ENCODE measurements at places on chromosomes 11 and 22.

- no peak for DNase-seq
These were observed 87.0 kb downstream of the MORC2 start for GRCh38 chr22:30881361-30882183.

- DNase-seq = no peak
These were observed 115.7 kb downstream of the NTM start for GRCh38 chr11:131486100-131486499.

GRCh38 chr11:6248248-6248647 is 9.4 kb downstream of the CNGA4 start:
- peak; percentile 88 for DNase-seq

DNA sequence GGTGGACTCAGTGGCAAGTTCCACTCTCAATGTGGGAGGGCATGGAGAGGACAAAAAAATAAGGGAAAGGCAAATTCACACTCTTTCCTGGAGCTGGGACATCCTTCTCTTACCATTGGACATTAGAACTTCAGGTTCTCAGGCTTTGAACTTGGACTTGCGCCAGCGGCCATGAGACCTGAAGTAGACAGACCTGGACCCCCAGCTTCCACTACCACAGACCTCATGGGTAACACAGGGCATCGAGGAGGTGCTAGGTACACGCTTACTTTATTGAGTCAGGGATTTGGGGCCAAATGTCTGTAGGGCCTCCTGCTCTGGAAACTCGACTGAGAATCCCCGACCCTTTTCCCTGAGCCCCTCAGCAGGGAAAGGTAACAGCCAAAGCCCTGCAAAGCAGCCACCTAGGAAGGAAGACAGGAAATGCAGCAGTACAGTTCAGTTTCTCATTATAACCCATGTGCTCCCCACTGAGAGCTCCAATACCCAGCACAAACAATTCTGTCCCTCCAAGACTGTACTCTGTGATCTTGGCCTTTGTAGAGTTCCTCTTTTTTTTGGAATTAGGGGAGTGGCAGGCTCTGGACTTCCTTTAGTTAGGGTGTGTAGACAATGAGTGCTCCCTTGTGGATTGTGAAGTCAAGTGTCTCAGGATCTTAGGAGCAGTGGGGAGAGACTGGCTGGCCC is 5.7 kb downstream of the CHRNA10 start:
- no peak for DNase-seq

DNA sequence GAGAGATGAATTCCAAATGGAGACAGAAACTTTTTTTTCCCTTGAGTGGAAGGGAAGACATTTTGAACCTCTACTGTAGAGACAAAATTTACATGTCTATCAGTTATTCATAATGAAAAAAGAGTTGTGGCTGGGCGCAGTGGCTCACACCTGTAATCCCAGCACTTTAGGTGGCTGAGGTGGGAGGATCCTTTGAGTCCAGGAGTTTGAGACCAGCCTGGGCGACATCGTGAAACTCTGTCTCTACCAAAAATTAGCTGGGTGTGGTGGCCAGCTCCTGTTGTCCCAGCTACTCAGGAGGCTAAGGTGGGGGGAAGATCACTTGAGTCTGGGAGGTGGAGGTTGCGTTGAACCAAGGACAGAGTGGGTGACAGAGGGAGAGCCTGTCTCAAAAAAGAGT is 4.1 kb downstream of the EED start:
- DNase-seq = no peak

DNA sequence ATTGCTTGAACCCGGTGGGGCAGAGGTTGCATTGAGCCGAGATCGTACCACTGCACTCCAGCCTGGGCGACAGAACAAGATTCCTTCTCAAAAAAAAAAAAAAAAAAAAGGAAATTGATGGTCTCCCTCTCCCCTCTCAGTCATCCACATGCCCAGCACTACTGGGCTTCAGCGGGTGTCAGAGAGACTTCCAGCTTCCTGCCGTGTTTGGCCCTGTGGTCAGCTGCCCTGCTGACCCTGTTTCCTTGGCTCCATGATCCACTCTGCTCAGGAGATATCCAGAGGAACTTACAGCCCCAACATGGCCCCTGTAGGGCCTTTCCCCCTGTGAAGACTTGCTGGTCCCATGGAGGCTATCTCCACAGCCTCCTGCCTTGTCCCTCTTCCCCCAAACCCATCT is 6.1 kb upstream of the PNPLA3 start:
- DNase-seq = no peak

DNA sequence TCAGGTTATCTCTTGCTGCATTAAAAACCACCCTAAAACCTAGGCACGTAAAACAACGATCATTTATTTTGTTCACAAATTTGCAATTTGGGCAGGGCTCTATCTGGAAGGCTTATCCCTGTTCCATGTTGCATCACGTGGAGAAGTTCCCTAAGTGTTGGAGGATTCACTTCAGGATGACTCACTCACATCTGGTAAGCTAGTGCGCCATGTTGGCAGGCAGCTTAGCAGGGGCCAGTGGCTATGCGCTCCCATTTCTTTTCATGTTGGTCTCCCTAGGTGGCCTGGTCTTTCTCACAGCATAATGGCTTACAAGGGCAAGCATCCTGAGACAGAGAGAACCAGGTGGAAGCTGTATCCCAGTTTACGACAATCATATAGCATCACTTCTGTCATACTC is 226.8 kb downstream of the BLID start:
- DNase-seq = no peak

DNA sequence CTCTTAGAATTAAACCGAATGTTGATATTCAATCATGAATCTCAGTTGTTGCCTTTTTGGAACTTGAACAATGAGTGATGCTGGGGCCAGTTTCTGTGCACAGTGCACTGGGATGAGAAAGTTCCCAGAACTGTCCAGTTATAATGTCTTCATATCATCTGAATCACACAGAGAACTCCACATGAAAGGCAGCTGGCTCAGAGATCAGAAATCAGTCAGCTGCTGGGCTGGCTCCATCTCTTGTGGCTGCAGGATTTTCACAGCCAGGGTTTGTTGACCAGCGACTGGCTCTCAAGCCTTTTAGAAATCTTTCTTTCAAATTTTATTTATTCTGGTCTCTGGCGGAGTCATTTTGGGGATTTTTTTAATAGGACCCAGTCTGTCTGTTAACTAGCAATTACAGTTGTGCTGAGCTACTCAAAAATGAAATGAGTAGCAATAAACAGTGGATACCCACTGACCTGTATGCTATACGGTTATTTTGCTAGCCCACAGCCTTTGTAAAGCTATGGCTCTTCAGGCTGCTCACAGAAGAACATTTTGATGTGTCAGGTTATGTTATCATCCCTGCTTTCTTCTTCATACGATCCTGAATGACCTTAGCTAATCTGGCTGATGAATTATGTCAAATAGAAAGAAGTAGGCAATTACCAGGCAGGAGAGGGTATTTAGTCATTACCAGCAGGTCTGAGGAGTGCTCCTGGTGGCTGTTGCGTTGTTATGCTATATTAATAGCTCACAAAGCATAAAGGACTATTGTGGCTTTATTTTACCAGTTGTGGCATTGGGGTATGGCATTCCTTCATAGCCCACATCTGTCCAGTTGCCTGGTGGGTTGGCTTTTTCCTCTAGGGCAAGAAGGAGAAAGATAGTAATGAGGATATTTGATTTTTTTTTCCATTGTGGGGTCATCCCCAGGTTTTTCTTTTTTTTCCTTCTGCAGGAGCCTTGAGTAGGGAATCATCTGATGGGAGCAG is 3.6 kb downstream of the FAT3 start:
- DNase-seq = no peak

DNA sequence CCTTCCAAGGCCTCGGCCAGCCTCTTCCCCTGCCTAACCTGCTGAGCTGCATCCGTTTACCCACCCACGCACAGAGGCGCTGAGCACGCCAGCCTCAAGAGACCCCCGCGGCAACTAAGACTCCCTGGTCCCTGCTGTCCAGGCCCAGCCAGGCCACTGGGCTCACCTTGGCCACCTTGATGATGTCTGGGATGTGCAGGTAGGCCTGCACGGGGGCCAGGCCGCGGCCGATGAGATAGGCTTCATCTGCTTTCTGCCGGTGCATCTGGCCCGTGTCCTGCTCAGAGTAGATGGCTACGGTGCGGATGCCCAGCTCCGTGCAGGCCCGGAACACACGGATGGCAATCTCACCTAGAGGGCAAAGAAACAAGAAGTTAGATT is 14.6 kb downstream of the LRFN4 start:
- no peak for DNase-seq

DNA sequence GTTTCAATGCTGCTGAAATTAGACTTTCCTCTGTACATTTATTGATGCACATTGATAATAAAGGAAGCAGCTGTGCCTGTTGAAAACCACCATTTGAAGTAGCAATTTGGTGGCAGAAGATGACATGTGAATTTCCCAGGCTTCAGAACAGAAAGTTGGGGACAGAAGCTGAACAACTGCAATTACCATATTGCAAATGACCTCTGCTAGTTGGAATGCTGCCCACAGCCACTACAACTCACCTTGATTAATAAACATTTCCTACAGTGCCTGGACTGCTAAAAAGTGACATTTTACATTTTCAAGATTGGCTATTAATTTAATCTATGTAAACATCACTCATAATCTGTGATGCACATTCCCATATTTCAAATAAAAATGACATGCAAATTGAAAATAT is 208.6 kb downstream of the LUZP2 start:
- DNase-seq = no peak

GRCh38 chr11:46338636-46338987 is 8.7 kb upstream of the DGKZ start:
- no peak for DNase-seq

DNA sequence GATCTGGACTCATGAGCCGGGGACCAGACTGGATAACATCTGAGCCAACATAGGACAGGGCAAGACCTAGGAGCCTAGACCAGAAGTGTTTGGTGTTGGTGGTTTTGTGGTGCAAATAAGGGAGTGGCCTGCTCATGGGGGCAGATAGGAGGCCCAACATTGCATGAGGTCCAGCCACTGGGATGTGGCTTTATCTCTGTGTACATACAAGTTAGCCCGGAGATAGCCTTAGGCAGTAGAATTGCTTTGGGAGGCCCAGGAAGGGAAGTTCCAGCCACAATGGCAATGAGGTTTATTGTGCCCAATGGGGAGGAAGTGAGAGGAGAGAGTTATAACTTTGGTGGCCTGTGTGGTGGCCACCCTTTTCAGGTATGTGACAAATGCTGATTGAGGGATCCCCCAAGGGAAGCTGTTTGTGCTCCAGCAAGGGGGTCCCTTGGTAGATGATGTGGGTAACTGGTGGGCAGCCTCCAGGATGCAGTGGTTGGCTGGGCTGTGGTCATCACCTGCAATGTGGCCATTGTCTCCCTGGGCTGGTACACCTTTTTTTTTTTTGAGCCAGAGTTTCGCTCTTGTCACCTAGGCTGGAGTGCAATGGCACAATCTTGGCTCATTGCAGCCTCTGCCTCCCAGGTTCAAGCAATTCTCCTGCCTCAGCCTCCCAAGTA is 6.4 kb downstream of the LMO2 start:
- DNase-seq = no peak

DNA sequence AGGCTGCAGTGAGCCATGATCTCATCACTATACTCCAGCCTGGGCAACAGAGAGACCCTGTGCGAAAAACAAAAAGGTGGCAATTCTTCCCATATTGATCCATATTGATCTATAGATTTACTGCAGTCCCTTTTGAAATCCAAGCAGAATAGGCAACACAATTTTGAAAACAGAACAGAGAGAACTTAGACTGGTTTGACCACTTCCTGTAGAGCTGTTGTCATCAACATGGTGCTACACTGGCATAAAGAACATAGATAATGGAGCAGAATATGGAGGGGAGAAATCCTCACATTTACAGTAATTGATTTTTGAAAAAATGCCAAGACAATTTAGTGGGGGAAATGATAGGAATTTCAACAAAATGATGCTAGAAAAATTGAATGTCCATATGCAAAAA is 34.1 kb downstream of the GRK3 start:
- no peak for DNase-seq

- DNase-seq = no peak
These were observed 20.7 kb upstream of the P2RY2 start for GRCh38 chr11:73197348-73197747.

- no peak for DNase-seq
These were observed 72.0 kb upstream of the IGLL5 start for GRCh38 chr22:22815397-22816170.

- DNase-seq = no peak
These were observed 47.5 kb upstream of the TCF20 start for GRCh38 chr22:42317691-42318547.

DNA sequence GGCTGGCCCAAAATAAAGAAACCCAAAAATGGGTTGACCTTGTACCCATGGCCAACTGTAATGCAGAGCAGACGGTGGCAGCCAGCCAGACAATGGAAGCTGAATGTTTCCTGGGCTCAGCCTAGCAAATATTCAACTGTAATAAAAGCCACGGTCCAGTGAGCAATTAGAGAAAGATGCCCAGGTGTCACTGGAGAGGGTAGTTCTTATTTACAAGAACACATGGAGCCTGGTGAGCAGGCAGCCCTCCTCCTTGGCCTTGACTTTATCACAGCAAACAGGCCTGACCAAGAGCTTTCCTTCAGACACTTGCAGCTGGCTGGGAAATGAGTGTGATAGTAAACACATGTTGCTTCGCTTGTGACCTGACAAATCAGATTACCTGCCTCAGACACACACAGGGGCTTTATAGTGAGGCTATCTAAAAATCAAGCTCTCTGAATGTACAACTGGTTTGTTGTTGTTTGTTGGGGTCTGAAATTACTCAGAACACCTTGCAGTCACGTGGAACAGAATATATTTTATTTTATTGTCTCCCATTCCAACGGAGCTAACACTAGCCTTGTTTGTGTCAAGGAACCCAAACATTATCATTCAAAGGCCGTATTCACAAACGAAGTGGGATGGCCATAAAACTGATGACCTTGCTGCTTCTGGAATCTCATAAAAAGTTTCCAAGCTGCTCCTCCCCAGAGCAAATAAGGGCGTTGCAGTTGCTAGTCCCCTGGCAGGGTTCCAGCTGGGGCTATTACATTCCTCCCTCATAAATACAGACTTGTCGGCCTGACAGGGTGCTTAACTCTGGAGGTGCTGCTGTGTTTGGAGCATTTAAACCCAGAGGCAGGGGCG is 161.1 kb downstream of the BBOX1 start:
- DNase-seq = peak; percentile 74

- no peak for DNase-seq
These were observed 15.0 kb upstream of the YWHAH start for GRCh38 chr22:31929167-31929930.

GRCh38 chr11:120598517-120599257 is 87.1 kb downstream of the GRIK4 start:
- DNase-seq = no peak

DNA sequence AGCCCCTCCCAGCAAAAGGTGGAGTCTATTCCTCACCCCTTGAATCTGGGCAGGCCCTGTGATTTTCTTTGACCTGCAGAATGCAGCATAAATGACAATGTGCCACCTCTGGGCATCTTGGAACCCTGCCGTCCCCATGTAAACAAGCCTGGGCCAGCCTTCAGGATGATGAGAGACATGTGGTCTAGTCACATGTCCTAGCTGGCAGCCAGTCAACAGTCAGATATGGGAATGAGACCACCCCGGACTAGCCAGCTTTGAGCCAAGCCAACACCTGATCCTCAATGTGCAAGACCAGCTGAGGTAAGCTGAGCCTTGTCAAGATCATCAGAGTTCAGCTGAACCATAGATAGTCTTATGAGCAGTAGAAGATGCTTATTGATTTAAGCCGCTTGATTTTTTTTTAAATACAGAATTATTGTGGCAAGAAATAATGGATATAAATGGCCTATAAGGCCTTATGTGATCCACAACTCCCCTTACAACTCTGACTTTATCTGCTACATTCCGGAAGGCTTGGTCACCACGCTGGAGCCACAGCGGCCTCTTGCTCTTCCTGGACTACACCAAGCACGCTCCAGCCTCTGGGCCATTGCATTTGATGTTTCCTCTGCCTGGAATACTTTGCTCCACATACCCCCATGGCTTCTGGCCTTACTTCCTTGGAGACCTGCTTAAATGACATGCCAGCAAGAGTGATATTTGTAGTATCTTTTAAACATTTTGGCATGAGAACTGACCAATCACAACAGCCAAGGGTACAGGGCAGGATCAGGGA is 225.9 kb upstream of the SESN3 start:
- peak; percentile 82 for DNase-seq
